ENCODE measurements at places on chromosomes 6 and 20.

DNA sequence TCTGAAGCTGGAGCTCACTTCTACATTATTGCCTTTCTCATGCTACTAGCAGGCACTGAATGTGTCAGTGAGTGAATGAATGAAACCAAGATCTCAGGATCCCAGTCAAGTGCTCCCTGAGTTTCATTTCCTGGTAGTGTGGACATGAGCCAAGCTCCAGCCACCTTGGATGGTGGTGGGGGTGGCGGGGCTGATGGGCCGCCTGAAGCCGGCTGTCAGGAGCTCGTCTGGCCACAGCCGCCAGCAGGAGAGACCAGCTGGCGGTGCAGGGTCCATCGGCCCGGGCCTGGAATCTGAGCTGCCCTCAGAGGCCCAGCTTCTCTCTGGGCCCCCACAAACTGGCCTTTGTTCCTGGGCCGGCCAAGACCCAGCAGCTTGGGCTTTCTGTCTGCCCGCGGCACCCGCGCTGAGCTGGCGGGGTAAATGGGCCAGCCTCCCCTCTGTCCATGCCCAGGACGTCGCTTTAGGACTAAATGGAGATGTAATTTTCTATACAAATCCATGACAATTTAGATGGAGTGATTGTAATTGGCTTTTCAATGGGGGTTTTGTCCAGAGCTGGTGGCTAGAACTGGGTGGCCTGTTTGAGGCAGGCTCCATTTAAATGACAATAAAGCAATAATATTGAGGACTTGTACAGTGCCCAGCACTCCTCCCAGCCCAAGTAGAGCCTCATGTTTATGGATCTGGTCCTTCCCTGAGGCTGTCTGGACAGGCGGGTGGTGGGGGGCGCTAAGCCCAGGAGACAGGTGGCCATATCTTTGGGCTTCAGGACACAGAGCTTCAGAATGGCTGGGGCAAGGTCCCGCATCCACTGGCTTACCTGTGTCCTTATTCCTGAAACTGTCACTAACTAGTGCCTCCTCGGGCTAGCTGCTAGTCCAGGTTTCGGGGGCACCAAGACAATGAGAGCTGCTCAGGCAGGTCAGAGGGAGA is 43.5 kb downstream of the NOL4L start:
- no peak for DNase-seq

GRCh38 chr20:43939762-43940121 is 25.1 kb downstream of the TOX2 start:
- no peak for DNase-seq

GRCh38 chr6:25022140-25022553 is 86.4 kb upstream of the RIPOR2 start:
- DNase-seq = no peak

DNA sequence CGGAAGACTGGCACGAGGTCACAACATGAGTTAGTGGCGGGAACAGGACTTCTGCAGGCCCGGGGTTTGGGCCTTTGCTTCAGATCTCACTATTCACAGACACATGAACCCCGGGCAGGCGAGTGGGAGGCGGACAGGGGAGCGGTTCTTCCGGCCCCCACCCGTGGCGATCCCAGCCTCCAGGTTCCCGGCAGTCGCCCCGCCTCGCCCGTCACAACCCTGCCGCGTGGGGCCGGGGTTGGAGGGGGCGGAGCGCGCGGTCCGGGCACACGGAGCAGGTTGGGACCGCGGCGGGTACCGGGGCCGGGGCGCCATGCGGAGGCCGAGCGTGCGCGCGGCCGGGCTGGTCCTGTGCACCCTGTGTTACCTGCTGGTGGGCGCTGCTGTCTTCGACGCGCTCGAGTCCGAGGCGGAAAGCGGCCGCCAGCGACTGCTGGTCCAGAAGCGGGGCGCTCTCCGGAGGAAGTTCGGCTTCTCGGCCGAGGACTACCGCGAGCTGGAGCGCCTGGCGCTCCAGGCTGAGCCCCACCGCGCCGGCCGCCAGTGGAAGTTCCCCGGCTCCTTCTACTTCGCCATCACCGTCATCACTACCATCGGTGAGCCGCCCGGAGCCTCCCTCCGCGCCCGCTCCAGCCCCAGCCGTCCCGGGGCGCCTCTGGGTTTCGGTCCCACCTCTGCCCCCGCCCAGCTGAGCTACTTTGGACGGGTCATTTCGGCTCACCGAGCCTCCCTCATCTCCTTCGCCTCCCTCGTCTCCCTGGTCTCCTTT is at the start of gene KCNK15:
KCNK15 (plus strand) TSS at position 268 of the 769 bp plus-strand sequence; CDS start at position 314, 46 bp downstream.
- no peak for DNase-seq

DNA sequence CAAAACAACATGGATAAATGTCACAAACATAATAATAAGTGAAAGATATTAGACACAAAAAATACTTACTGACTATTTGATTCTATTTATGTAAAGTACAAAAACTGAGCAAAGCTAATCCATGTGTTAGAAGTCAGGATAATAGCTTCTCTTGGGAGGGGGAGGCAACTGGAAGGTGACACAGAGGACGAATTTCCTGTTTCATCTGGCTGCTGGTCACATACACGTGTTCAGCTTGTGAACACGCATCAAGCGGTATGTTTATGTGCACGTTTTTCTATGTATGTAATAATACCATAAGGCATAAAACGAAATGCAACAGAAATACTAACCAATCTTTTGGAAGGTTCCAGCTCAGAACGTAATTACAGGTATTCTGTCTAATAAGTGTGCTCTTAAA is 54.3 kb downstream of the MKKS start:
- no peak for DNase-seq
